CD4-positive, CD25-positive, alpha-beta regulatory T cell (primary cell): ENCODE measurements at places on chromosomes 11 and 22.

GRCh38 chr11:10301656-10302358 lies 3.1 kb upstream of the ADM start:
- no peak for DNase-seq

DNA sequence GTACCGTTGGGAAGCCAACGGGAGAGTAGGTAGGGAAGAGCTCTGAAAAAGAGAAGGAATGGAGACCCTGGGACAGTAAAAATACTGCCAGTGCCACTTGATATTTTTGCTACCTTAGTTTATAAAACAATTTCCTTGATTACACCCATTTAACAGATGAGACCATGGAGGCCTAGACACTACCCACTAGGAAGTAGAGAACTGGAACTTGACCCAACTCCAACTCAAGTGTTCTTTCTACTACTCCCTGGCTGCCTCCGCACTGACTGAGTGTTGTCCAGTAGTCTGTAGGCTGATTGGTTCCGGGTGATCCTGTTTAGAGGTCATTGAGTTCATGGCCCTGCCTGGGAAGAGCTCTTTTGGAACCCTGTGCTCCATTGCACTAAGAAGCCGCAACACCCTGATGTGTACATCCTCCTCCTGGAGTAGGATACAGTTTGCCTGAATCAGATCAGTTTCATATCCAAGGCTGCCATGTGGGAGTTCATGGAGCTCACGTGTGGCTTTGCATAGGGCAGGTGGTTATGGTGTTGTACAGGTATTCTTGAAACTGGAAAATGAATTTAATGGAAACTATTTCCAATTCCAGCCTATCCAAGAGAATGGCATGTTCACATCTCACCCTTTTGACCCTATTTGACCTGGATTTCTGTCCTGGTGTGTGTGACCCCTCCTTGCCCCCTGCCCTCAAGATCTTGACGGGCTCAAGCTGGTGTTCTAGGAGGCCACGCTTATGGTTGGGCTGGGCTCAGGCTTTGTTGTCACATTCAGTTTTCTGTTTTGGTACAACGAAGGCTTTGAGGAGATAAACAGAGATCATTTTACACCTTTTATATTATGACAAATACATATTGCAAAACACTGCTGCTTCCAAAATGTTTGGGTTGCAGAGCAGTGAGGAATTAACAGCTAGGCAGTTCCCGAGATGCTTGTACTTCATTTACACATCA lies 102.2 kb upstream of the NNMT start:
- no peak for DNase-seq

GRCh38 chr11:133977067-133977677 lies 20.4 kb upstream of the IGSF9B start:
- no peak for DNase-seq

- peak; percentile 75 for DNase-seq
Observed at GRCh38 chr11:75802913-75803820, 11.8 kb upstream of the UVRAG start.

DNA sequence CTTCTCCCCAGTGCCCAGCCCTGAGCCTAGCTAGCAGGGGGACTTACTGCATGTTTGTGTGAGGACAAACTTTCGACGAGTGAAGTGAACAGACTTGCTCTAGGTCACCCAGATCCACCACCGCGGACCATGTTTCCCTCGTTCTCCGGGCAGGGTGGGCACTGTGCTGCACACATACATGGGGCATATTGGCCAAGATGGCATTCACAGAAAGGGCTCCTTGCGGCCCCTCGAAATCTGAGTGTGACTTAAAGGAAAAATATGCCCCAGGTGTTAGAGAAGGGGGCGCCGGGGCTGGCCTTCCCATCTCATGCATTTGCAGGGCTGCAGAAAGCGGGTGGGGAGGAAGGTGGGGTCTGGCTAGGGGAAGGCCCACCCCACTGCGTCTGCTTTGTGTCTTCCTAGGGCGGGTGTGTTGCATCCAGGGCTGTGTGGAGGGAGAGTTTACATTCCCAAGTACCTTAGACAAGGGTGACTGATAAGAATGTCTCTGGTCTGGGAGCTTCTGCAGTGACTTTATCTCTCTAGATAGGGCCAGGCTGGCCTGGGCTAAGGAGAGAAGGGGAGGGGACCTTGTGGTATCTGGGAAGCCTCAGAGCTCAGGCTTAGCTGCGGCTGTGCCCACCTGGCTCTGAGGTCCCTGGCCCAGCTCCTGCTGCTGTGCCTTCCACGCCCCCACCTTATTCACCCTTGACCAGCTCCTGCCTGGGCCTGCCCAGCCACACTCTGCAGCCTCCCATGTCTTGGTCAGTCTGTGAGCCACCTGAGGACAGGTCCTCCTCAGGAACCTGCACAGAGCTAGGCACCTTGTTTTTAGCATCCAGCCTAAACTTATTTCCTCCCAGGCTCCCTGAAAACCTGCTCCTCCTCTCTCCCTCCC lies 45.8 kb downstream of the LRRC32 start:
- no peak for DNase-seq

- DNase-seq = no peak
Observed at GRCh38 chr11:126113515-126113957, 50.9 kb upstream of the CDON start.

- peak; percentile 89 for DNase-seq
Observed at GRCh38 chr22:37674951-37675929, at the start of gene LGALS1. Gene LGALS1 (plus strand): TSS chr22:37675636. CDS start chr22:37675703, 67 bp downstream.

DNA sequence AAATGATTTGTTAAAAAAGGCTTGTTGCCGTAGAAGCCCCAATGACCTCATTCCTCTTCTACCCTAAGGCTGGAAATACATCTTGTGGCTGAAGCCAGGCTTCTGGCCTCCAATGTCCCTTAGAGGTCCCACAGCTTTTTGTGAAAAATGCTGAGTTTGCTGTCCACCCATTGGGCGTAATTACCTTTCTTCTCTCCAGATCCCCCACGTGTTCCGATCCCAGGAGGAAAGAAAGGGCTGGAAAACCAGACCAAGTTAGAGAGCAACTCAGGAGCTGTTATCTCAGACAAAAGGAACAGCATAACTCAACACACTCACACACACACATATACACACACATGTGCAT lies 154.2 kb downstream of the MIAT start:
- no peak for DNase-seq

- no peak for DNase-seq
Observed at GRCh38 chr11:94732617-94733281, 35.4 kb upstream of the AMOTL1 start.

GRCh38 chr11:110000031-110000502 lies 93.1 kb upstream of the ZC3H12C start:
- no peak for DNase-seq

DNA sequence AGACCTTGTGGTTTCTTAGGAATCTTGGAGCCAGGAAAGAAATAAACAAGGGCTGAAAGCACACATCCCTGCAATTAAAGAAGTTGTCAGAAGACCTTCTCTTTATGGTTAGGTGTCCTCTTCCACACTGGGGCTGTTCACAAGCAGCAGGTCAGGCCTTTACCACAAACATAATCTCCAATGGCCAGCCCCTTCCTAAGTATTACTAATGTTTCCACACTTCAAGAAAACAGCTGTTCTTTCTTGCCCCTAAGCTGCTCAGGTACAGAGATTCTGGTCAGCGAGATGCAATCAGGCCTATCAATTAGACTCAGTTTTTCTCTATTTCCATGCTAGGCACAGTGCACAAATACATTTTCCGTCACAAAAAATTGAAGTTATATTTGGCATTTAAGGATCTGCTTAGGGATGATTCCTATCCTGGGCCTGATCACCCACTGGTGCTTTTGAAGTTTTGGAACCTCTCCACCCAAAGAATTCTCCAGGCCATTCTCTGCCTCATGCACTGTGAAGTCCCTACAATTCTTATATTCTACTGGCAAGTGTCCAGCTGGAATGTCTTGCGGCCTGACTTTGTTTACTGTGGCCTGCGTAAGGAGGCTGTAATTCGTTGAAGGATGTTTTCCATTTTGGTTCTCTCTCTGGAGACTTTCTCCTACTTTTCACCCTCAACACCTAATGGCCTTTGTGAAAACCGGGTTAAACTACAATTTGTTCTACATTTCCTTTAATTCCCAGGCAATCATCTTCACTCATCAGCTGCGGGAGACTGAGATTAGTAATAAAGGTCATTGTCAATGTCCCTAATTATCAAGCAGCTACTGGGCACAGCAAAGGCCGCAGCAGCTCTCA lies 5.1 kb downstream of the PRAME start:
- DNase-seq = no peak

DNA sequence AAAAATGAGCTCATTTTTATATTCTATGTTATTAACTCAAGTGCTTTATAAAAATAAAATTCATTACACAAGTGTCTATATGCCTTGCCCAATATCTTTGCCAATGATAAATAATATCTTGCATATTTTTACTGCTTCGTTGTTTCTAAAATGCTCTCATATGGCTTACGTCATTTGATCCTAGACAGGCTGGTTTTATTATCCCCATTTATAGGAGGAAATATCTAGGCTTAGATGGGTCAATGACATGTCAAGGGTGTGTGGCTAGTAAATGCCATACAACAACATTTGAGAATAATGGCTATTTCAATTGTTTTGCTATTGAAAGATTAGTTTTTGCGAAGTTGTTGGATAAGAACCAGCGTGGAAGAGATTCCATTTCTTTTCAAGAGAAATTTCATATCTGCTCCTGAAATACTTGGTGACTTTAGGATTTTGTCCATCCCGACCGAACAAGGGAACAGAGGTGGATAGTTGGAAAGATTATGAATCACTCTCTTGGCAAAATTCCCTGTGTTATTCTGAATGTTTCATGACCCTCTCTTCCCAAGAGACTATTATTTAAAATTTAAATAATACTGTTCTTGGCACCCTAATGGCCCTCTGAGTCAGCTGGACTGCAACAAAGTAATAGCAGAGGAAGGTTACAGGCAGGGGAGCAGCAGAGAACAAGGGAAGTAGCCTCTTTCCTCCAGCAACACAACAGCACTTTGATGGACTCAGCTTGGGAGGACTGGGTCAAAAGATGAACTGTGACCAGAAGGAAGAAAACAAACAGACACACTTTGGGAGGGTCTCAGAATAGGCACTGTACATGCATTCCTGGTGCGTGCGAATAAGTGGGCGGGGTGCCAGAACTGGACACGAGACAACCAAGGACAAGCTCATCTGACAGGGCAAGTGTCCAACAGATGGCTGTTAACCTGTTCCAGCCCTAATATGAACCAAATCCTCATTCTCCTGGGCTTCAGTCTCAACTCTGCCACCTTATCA lies 94.5 kb downstream of the ME3 start:
- DNase-seq = no peak

- DNase-seq = no peak
Observed at GRCh38 chr22:46740910-46741780, 3.1 kb upstream of the CERK start.

DNA sequence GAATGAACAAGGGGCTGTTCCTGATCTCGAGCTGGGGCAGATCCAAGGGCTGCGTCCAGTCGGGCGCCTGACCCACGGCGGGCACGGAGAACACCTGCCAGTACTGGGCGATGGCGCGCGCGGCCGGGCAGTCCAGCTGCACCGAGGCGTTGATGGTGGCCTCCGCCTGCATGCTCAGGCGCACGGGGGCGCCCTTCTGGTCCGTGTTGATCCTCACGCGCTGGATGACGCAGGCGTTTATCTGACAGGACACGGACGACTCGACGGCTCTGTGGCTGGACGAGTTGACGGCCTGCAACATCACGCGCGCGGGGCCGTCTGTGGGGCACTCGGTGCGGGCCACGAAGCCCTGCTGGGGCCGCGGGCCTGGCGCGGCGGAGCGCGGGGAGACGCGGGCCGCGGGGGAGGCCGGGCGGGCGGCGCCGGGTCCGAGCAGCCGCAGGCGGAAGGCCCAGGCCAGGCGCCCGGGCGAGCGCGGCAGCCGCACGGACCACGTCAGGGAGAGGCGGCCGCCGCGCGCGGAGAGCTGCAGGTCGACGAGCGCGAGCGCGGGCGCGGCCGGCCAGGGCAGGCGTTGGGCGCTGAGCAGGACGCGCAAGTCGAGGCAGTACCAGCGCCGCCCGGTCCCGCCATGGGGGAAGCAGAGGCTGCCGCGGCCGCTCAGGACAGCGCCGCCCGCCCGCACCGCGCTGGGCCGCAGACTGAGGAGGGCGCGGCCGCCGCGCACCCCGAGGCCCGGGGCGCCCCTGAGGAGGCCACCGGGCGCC lies 511 bp downstream of the PKDREJ start:
- peak; percentile 30 for DNase-seq

DNA sequence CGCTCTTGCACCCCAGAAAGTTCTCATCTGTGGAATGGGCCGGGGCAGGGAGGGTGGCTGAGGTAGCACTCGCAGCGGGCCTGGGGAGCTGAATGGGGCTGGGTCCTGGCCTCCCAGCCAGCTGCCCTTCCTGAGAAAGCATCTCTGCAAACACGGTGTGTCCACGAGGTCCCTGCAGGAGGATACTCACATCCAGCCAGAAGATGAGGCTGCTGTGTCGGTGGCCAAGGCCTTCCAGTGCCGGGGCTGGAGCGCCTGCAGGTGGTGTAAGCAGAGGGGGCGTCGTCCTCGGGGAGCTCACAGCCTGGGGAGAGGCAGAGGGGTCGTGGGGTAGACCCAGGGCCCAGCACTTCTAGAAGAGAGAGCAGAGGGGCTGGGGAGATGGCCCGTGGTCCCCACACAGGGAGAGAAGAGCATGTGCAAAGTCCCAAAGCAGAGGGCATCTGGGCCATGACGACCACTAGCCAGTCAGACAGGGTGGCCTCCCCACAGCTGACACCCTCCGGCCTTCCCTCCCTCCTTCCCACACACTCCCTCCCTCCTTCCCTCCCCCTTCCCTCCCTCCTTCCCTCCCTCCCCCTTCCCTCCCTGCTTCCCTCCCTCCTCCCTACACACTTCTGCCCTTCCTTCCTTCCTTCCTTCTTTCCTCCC lies 97.9 kb downstream of the WNT7B start:
- DNase-seq = no peak

DNA sequence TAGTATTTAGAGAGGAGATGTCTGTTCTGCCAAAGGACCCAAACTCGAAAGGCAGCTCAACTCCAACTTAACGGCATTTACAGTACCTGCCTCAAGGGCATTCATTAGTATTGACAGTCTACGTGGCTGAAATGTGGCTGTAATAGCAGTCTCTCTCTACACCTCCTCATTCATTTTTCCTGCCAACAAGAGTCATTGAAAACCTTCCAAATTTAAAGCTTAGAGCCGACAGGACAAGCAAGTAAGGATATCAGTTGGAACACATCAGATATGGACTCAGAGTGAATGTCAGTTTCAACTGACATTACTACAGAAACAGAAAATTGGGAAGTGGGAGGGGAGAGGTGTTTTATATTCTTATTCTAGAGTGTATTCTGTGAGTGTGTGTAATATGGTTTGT lies 253.1 kb downstream of the CADM1 start:
- DNase-seq = no peak

DNA sequence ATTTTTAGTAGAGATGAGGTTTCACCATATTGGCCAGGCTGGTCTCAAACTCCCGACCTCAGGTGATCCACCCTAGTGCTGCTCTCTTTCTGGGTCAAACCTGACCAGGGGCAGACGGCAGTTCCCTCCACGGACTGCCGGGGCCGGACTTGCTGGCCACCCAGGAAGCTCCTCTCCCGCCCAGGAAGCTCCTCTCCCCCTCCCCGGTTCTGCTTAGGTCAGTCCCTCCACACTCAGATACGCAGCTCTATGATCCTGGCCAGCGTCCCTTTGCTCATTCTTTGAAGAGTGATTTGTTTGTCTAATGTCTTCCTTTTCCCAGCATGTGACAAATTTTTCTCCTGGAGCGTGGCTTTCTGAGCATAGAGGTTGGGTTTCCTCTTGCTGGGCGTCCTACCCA lies 125.3 kb upstream of the B3GAT1 start:
- DNase-seq = no peak

- no peak for DNase-seq
Observed at GRCh38 chr11:3803726-3804495, 4.4 kb upstream of the PGAP2 start.
